ENCODE measurements at places on chromosomes 6 and 20. TPM values are rescaled to one million over a fixed set of nuclear protein-coding genes. Genes with fewer than 3 reads are reported as not detected.

CST2 gene
- total RNA-seq: 1.7 TPM

PBOV1 gene
- not detected for total RNA-seq

CYP39A1 gene
- 0.84 TPM for total RNA-seq

SLC17A4 gene
- total RNA-seq: not detected

EPB41L2 gene
- 120 TPM for total RNA-seq

KHDC1L gene
- total RNA-seq: not detected

HLA-DMB gene
- 0.11 TPM for total RNA-seq

OR2J3 gene
- not detected for total RNA-seq

OOEP gene
- total RNA-seq: not detected

ADGRB3 gene
- 0.87 TPM for total RNA-seq

LINC00237 gene
- total RNA-seq: not detected

CDKN1A gene
- 932 TPM for total RNA-seq

DEFB123 gene
- not detected for total RNA-seq

TNXB gene
- total RNA-seq: 1.8 TPM

Data from astrocyte (in vitro differentiated cells and primary cell).